Lung microvascular endothelial cell (primary cell): ENCODE measurements at places on chromosomes 1 and 21. TPM values are rescaled to one million over a fixed set of nuclear protein-coding genes. Genes with fewer than 3 reads are reported as not detected.

GRCh38 chr1:119943216-119943615 lies 46.9 kb upstream of the ADAM30 start:
- DNase-seq: no peak

Gene ATP6V1G3
- not detected in 2 replicates for total RNA-seq

- no peak for DNase-seq
These were observed 25.5 kb upstream of the PRSS38 start for GRCh38 chr1:227790034-227790400.

GRCh38 chr1:171137580-171137979 lies 46.9 kb downstream of the FMO3 start:
- no peak for DNase-seq

- DNase-seq: no peak
These were observed 12.4 kb downstream of the ALX3 start for GRCh38 chr1:110057963-110058518.

DNA sequence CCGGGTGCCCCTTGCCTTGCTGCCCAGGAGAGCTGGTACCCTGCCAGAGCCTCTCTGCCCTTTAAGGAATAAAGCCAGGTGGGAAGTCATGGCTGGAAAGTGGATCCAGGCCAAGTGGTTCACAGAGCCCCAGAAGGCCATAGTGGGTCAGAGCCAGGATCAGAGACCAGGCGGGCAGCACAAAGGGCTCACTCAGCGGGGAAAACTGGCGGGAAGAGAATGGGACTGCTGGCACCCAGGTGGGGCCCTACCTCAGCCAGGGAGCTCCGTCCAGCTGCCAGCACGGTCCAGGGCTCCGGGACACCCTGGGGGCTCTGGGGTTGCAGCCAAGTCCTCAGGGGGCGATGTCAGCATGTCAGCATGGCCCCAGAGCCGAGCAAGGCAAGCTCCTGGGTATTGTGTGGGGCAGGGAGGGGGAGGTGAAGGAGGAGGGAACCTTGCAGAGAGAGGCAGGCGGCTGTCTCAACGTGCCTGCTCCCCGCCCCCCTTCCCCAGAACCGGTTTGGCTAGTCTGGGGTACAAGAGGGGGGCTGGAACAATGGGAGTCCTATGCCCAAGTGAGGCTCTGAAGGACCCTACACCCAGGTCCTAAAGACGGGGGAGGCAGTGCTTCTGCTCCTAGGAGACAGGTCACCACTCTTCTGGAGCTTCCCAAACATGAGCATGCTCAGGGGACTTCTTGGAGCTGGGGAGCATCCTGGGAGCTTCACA lies at the start of gene ARHGEF19:
Gene ARHGEF19, minus strand, starts transcription at position 402 of the 711 bp plus-strand sequence. CDS start 3,598 bp downstream, outside the sequence.
- no peak for DNase-seq

Gene CDKN2C
- 12.2 and 17.1 TPM in 2 replicates for total RNA-seq

Gene TSPAN2
- 0.79 and 0.87 TPM in 2 replicates for total RNA-seq

DNA sequence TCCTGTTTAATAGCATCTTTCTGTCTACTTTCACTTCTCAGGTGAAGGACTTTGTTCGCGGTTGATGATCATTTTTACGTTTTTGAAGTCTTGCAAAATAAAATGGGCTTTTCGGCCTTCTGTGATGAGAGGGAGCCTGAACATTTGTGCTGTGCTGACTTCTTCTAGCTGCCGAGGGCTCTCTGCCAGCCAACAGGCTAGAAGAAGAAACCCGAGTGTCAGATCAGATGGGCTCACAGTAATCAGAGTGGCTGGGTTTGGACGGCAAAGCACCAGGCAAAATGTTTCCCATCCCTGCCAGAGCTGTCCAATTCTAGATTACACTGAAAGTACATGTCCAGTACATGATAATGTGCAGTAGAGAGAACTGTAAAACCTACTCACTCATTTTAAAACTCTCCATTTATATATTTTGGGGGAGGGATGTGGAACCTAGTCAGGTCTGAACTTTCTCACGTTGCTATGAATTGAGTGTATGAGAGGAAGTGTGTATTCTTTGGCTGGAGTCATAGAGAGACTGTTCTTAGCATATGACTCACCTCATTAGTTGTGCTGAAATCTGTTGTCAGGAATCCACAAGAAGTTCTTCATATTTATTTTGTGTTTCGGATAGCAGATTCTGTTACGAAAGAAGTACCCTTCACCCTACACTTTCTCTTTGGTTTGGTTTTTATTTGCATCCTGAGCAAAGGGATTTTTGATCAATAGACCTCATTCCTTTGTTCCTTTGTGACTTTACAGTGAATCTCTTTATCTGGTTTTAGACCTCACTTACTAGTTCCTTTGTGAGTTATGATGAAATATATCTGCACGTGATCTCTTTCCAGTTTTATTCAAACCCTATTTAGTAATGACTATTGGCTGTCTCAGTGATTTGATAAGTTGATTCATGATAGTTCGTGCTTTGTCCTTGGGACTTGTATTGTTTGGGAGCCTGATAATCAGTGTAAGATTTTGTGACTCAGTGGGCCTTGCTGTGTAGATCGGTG lies 4.8 kb downstream of the ATP1A1 start:
- peak; percentile 76 for DNase-seq

GRCh38 chr1:40438391-40439015 lies 11.8 kb upstream of the ZFP69B start:
- peak; percentile 56 for DNase-seq

- no peak for DNase-seq
These were observed 33.3 kb downstream of the SLC66A1 start for GRCh38 chr1:19345391-19345790.

DNA sequence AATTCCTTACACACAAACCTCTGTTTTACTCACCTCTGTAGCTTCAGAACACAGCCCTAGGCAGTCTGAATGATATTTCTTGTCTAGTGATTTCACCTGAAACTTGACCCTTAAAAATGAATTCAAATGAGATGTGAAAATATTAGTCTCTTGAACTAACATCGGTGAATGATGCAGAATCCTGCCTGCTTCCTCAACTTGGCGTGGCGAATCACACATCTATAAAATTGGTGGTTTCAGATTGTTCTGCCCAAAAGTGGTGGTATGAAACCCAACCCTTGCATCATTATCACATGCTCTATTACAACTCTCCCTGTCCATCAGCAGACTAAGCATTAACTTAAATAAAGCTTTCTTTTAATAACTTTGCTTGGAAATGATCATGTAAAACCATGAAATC lies 26.9 kb upstream of the C1orf21 start:
- DNase-seq: no peak

Gene S100A7
- not detected in 2 replicates for total RNA-seq

DNA sequence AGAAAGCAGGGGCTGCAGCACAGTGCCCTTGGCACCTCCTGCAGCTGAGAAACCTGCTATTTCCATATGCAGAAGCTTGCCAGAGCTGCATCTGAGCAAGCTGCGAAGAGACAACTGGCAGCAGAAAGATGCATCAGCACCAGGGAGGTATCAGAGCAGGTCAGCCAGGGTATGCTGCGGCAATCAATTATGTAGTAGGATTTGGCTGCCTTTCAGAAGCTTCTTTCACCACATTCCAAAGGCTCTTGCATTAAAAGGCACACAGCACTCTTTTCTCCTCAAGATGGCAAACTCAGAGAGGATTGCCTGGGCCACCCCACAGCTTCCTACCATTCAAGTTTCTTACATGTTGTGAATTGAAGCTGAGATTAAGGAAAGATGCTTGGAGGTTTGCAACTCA lies 47.6 kb upstream of the RAP1A start:
- peak; percentile 7 for DNase-seq

- DNase-seq: no peak
These were observed 206.5 kb downstream of the NRIP1 start for GRCh38 chr21:14858311-14858710.

DNA sequence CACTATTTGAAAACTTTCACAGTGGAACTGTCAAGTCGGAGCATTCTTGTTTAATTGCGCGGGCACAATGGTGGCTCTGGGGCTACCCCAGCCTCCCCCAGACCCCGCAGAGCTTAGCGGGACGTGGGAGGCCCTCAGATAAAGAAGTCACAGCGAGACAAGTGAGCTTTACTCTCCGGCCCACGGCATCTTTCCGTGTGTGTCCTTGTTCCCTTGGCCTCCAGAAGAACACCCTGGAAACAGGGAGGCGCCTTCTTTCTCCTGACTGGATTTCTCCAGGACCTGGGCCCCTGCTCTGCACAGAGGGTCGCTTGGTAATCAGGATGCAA lies 382.8 kb downstream of the RRAGC start:
- DNase-seq: no peak

- peak; percentile 57 for DNase-seq
These were observed 18.7 kb downstream of the TMEM53 start for GRCh38 chr1:44655609-44656008.

DNA sequence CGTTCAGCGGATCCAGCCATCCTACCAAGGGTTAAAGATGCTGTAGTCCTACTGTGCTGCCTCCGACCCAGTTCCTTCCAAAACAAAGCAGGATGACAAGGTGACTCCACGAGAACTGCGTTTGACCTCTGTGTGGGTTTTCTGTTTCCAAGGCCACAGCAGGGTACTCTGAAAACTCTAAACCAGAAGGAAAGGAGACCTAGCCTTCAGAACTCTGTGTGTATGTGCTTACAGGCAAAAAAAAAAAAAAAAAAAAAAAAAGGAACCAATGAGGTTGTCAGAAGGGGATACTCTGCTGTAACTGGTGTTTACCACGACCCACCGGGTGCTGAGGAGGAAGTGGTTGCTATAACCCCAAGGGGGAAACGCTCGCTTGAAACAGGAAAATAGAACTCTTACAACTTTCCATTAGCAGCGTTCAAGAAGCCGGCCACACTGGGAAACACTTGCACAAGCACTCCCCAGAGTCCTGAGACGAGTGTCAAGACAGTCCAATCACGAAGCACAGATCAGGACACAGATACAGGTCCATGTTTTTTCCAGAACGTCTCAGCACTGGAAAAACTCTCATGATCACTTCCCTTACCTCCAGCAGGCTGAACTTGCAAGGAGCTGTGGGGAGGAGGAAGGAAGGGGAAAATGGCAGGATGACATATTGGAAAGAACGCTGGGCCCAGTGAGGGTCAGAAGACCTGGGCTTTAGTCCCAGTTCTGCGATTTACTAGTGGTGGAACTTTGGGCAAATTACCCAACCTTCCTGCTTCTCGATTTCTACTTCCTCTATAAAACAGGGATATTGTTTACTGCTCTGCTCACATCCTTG lies 64.0 kb downstream of the ITPKB start:
- DNase-seq: peak; percentile 27

Gene C1orf94
- not detected in 2 replicates for total RNA-seq

DNA sequence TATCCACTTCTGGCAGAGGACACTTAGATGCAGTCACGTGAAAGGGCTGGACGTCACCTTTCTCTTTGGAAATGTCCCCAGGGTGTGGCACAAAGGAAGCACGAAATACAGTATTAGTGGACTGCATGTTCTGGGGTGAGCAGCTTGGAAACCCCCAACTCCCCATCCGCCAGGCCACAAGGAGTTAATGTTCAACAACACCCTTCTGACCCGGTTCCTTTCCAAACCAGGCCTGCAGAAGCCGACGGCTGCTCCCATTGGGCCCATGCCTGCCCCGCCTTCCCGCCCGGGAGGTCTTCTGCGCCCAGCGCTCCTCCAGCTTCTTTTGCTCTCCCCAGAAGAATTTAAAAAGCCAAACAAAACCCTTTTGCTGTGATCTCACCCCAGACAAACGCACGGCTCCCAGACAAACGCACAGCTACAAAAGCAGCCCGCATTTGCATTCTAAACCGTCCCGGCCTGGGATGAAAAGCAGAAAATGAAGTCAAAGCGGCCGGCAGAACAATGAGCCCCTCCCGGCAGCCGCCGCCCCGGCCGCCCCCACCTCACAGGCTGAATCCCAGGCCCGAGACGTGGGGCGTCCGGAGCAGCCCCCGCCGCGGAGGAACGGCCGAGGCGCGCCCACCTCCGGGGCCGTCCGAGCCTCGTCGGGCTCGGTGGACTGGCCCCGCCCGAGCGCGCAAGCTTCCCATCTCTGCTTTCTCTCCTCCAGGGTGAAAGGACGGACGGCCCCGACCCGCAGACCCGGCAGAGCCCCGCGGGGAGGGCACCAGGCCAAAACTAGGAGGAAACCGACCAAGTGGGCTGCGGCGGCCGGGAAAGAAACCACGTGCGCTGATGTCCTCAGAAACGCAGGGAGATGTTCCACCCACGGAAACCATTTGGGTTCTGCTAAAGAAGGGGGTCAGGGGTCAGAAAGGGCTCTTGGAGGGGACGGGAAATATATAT lies 101.9 kb downstream of the PLPP3 start:
- DNase-seq: peak; percentile 46

DNA sequence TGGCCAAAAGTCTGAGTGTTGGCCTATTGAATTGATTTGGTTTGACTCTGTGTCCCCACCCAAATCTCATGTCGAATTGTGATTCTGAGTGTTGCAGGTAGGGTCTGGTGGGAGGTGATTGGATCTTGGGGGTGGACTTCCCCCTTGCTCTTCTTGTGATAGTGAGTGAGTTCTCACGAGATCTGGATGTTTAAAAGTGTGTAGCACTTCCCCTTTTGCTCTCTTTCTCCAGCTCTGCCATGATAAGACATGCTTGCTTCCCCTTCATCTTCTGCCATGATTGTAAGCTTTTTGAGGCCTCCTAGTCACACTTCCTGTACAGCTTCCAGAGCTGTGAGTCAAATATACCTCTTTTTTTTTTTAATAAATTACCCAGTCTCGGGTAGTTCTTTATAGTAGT lies 297.1 kb upstream of the ZRANB2 start:
- DNase-seq: no peak

DNA sequence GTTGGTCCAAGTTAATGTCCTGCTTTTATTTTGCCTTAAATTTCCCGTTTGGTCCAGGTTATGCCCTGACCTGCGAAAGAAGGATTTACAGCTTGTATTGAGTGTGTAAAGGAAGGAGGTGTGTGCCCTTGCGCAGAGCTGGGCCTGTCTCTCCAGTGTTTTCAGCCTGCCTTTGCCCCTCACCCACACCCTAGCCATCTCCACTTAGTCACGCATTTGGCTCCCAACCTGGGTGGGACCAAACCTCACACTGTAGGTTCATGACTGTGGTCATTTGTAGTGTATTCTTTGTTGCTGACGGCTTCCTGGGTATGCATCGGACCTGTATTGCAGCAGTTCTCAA lies 572 bp upstream of the SRSF10 start:
- peak; percentile 56 for DNase-seq

DNA sequence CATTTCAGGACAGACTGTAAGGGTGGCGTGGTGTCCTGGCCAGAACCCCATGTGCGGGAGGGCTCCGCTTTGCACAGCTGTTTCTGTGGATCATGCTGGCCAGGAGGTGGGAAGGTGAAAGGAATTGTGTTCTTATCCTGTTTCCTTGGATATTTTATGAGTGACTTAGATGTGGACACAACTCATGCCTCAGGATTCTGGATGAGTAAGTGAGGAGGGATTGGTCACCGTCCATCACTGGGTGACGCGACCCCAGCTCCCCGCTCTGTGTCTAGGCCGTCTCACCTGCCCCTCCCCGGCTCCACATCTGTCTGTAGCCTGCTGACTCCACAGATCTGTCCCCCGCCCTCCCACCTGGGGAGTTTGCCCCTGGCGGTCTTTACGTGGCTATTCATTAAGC lies 48.8 kb downstream of the PIK3CD start:
- DNase-seq: no peak

- no peak for DNase-seq
These were observed 9.9 kb downstream of the CACHD1 start for GRCh38 chr1:64479874-64480273.
